ENCODE measurements at places on chromosomes 6 and 20.

DNA sequence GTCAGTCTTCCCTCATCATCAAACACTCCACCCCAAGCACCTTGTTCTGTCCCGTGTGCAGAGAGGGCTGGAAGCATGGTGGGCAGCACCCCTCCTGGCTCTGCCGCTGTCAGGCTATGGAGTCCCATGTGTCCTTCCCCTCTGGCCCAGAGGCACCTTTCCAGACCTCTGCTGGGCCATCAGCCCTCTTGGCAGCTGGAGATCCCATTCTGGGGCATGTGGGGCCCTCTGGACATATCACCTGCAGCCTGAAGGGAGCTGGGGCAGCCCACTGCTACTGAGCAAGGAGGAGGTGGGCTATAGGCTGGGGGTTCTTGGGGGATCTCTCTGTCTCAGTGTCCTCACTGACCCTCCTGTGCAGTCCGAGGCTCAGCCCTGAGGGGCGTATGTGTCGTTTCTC lies 42.2 kb downstream of the SUN5 start:
- DNase-seq, result no peak

DNA sequence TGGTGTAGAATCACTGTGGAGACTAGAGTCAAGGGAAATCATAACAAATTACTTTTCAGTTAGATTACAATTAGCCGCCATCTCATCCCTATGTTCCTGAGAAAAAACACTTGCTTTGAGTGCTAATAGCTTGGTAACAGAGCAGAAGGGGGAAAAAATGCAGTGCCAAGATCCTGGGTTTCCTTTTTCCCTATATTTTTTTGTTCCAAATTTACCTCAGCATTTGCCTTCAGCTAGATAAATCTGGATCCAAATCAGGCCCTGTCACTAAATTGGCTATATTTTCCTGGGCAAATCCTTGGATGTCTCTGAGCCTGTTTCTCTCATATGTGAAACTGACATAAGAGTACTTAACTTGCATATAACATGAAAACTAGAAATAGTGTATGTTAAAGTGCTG lies 86.0 kb downstream of the TENT5A start:
- no peak for DNase-seq

- DNase-seq, result no peak
Observed at GRCh38 chr6:141688916-141689315, 443.8 kb upstream of the GJE1 start.

DNA sequence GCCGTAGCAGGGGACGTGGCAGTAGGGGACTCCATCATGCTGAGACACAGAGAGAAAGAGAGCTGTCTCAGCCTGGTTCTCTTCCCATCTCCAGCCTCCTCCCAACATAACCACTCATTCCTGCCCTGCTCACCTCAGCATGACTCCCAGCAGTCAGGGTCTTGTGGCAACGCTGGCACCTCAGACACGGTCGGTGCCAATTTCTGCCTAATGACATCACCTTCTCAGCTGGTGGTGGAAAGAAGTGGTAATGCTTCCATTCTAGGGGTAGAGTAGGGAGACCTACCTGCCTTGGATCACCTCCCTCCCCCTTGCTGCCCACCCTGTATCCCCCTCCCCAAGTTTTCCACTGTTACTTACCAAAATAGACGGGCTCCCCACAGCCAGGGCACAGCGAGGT lies 2.5 kb downstream of the CRIP3 start:
- DNase-seq, result no peak

GRCh38 chr20:54517241-54517975 lies 42.0 kb downstream of the DOK5 start:
- DNase-seq, result no peak

DNA sequence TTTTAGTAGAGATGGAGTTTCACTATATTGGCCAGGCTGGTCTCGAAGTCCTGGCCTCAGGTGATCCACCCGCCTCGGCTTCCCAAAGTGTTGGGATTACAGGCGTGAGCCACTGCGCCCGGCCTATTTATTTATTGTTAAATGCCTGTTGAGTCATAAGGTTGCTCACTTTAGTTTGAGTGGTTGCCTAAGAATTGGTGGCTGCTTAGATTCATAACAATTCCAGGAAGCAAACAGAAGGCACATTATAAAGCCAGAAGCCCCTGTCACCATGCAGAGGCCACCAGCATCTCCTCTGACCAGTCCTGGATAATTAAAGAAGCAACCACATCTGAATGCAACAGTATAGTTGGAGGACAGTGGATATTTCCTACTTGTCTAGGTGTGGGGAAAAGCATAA lies 24.0 kb upstream of the ARMH2 start:
- DNase-seq, result no peak

DNA sequence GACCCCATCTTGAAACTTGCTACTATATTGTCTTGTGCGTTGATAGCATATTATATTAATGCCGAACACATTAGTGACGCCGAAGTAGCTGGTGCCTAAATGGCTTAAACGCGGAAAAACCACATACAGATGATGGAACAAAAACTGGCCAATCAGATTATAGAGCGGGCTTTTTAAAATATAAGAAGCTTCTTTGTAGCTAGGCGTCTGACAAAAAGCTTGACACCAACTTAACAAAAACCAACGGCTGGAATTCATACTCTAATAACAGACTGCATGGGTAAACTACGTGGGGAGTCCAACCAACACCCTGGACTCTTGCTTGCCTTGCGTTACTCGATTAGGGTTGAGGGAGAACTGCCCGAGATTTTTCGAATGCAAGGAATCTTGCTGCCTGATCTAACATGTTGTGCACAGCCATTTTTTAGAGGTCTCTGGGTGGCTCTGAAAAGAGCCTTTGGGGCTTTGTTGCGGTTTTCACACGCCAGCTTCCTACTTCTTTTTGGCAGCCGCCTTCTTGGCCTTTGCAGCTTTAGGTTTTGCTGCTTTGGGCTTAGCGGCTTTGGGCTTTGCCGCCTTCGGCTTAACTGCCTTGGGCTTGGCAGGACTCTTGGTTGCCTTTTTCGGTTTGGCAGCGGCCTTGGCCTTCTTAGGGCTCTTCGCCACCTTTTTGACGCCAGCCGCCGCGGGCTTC lies 45.7 kb downstream of the OR2B2 start:
- DNase-seq, result peak; percentile 98

DNA sequence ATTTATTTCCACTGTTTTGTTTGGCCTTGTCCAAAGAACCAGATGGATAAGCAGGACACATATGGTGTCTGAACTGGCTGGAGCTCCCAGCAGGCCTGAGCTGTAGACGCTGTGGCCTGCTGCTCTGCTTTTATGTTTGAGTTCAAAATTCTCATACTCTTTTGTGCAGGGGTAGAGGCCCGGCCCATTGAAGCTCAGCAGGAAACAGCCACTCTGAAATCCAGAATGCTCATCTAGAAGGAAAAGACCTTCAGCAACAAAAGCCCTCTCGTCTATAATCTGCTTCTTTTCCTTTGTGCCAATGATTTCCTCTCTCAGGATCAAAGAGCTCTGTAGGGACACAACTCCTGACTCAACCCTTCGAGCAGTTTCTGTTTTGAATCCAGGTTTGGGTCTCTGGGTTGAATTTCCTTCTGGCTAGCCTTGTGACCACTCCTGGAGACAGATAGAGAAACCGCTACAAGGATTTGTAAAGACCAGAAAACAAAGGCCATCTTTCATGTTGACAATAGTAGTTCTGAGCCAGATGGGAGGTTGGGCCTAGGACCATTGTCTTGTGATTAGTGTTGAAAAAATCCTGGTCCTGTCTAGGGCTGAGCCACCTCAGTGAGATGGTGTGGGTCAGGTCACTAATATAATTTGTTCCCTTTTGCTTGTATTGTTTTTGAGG lies 446.7 kb downstream of the BCKDHB start:
- DNase-seq, result no peak

GRCh38 chr6:108958900-108959770 lies 110.9 kb downstream of the ARMC2 start:
- no peak for DNase-seq

- DNase-seq, result no peak
Observed at GRCh38 chr6:165769884-165770283, 106.8 kb upstream of the PDE10A start.

- DNase-seq, result no peak
Observed at GRCh38 chr20:62595491-62595890, 46.8 kb upstream of the SLCO4A1 start.

DNA sequence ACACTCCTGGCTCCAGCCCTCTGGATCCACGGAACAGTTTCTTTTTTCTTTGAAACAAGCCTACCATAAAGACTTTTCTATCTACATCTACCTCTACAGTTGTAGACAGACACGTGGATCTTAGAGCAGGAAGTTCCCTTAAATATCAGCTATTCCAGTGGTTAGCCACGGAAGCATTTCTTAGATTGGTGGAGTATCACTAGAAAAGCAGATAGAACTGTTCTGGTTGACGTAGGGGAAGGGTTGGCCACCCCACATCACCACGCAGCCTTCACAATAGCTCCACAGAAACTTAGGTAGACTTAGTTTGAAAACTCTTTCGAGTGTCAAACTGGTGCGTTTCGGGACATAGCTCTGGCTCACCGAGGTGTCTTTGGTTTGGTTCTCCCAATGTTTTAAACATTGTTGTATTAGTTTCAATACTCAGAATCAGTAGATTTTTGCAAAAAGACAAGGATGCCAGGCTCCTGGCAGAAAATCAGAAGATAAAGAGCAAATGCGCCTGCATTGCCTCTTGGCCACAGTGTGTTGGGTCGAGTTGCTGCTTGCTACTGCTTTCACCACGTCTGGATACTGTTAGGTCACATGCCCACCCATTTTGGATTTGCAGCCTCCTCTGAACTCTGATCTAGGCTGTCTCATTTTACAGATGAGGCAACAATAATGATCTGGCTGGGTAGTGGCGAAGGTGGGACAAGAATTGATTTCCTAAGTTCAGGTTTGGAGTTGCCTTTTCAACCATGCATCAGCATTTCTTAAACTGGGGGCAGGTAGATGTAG lies 71.5 kb upstream of the DTNBP1 start:
- no peak for DNase-seq

GRCh38 chr6:169035385-169036240 lies 218.0 kb downstream of the THBS2 start:
- no peak for DNase-seq

GRCh38 chr6:131825946-131826345 lies 18.1 kb downstream of the ENPP1 start:
- DNase-seq, result no peak

- no peak for DNase-seq
Observed at GRCh38 chr20:50242548-50242862, 51.9 kb downstream of the CEBPB start.

DNA sequence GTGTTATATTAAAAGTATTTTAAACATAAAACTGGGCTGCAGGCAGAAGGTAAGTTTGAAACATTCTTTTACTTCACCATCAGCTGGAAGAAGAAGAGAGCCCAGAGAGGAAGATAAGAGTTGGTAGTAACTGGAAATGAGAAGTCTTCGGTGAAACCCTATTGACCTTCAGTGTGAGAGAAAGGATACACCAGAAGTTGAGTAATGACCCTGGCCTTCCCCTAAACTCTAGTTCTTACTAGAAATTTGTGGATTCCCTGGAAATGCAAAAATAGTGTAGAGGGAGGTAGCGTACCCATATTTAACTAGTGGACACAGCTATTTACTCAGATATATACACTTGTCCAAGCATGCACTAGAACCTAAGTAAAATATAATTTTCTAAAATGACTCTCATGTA lies 8.0 kb upstream of the EPM2A start:
- peak; percentile 50 for DNase-seq

DNA sequence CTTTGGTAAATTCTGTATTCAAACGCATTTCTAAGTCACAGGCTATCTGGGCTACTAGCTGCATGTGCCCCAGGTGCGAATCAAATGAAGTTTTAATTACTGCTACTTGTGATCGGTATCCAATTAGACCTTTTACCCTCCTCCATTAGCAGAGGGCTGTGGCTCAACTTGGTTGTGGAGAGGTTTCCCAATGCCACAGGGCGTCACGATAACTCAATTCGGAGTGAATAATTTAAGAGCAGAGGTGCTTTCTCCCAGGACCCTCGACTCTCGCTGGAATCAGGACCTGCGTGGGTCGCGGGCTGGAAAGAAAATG lies 640 bp downstream of the SAYSD1 start:
- no peak for DNase-seq

GRCh38 chr6:28907394-28907793 lies 16.4 kb downstream of the TRIM27 start:
- peak; percentile 69 for DNase-seq

DNA sequence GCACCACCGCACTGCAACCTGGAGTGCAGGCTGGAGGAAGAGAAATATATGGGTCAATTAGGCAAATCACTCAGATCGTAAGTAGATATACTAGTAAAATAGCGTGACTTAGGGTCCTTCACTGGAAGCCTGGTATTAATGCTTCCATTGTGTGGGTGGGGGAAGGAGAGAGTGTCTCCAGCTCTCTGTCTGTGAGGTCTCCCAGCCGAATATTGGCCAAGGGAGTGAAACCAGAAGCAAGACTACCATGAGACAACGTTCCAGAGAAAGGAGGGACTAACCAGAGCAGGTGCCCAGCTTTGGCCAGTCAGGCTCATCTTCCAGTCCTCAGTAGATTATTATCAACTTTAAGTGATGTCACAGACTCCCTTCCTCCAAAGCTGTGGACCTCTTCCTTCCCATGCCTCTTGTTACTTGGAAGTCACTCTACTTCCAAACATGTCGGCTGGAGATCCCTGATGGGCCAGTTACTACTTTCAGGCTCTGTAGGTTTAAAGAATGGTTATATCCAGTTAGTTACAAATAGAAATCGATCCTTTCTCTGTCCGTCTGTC lies 28.8 kb downstream of the MTHFD1L start:
- DNase-seq, result no peak

- DNase-seq, result no peak
Observed at GRCh38 chr6:29146179-29146578, 24.5 kb upstream of the OR2J2 start.

- DNase-seq, result no peak
Observed at GRCh38 chr6:52050051-52050405, 37.4 kb downstream of the PKHD1 start.

GRCh38 chr6:11605507-11605905 lies 68.0 kb downstream of the TMEM170B start:
- no peak for DNase-seq

- no peak for DNase-seq
Observed at GRCh38 chr6:110358553-110359160, 508 bp upstream of the METTL24 start.

GRCh38 chr6:113530769-113531168 lies 326.4 kb upstream of the MARCKS start:
- peak; percentile 46 for DNase-seq

DNA sequence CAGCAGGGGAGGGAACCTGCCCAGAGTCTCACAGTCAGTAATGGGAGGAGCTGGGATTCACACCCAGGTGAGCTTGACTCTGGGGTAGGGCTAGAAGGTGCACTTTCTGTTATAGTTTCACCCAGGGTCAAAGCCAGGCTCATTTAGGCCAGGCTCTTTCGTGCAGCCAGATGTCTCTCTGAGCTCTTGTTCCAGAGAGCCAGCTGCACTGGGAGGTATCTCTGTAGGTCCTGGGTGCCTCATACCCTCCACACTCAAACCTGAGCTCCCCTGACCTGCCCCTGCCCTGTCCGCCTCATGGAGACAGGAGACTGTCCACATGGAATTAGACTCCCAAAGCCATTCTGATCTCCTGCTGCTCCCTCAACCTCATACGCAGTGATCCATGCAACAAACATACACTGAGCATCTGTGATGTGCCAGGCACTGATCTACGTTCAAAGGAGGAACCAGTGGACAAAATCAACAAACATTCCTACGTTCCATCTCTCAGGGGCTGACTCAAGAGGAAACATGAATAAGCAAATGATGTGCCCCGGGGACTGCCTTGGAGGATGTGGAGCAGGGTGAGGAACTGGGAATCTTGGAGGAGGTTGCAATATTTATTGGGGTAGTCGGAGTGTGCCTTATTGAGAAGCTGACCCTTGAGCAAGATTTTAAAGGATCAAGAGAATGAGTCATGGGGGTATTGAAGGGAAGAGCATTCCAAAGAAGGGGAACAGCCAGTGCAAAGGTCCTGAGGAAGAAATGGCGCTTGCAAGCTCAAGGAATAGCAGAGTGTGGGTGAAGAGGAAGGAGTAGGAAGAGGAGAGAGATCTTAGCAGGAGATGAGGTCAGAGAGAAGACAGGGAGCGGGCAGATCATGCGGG lies 71.3 kb upstream of the TOX2 start:
- DNase-seq, result peak; percentile 10

Data from inflammatory macrophage treated with lipopolysaccharide for 1 hour (primary cell).